ENCODE measurements at places on chromosomes 2 and 18.

DNA sequence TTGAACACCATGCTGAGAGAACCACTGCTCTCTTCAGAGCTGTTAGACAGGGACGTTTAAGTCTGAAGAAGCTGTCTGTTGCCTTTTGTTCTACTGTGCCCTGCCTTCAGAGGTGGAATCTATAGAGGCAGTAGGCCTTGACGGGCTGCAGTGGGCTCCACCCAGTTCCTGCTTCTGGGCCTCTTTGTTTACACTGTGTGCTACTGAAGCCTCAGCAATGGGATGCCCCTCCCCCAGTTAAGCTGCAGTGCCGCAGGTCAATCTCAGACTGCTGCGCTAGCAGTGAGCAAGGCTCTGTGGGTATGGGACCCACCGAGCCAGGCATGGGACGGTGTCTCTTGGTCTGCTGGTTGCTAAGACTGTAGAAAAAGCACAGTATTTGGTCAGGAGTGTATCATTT lies 162.3 kb upstream of the NXPH2 start:
- DNase-seq: no peak

GRCh38 chr2:165970663-165971062 lies 17.1 kb upstream of the TTC21B start:
- DNase-seq: no peak

DNA sequence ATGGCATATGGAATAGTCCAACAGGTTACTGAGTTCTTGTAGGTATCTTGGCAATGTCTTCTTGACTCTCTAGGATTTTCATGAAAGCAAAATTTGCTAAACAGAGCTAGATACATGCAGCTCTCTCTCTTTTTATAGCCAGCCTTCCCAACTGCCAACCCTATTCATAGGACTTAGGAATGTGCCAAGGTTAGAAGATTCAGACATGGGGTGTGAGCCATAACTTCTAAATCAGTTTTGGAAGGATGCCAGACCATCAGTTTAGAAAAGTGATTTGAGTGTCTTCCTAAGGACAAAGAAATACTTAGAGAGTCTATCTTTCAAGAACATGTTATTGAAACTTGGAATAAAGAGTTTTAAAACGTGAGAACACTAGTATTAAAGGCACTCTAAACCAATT lies 619.5 kb upstream of the FANCL start:
- no peak for DNase-seq

DNA sequence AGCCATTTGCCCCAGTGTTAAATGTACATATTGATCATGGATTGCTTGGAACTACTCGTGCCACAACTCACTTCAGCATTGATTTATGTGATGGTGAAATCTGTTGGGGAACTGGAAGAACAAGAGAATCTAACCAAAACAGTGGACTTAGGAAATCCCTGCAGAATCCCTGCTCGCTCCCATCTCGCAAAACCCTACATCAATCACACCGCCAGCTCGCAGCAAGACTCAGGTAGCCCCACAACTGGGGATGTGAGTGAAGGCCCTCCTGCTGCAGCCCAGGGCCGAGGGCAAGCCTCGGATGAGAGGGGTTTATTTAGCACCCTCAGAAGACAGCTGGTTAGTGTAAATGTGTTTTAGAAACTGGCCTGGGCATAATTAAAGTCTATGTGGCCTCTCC lies 171.6 kb downstream of the ANAPC1 start:
- DNase-seq: no peak

DNA sequence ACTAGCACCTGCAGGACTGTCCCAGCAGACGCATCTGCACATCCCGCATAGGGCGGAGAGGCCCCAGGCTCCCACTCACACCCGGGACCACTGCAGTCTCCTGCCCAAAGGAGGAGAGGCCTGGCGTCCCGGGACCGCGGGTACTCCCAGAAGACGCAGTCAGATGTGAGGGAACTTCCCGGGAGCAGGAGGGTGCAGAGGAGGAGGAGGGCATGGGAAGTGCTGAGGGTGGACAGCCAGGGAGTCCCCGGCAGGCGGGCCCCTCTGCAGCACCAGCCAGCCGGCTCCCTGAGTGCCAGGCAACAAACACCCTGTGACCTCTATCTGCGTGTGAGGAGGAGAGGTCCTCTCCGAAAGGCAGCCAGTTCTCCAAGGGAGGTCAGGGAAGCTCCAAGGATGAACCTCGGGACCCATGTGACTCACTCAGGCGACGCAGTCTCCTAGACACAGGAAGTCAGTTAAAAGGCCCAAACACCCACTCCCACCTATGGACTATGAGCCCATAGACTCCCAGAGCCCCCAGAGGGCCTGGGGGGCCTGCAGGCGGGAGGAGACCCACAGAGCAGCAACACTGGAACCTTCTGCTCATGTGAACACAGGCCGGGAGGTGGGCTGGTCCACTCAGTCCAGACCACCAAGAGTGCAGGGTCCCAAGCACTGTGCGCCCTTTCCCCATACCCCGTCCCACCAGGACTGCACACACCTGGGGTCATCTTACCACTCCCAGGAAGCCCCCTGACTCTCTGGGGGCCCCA lies 4.2 kb downstream of the PXDN start:
- DNase-seq: no peak
